ENCODE measurements at places on chromosomes 1 and 21.

DNA sequence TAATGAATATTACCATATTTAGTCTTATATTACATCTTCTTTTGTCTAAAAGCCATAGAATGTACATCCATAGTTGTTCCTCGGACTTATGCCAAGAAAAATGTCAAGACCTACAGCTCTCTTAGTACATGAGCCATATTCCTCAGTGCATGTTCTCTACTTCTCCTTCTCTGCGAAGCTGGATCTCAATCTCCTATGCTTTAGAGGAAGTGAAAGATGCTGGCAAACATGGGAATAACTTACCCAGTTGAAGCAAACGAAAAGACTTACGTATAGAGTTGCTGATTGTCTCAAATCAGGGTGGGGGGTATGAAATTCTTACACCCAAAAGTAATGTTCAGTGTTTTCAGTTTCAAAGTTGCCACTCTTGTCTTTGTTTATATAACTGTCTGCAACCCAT lies 32.7 kb downstream of the OR13G1 start:
- DNase-seq = no peak

- DNase-seq = no peak
Measured at GRCh38 chr1:59511476-59512465, 214.9 kb downstream of the FGGY start.

DNA sequence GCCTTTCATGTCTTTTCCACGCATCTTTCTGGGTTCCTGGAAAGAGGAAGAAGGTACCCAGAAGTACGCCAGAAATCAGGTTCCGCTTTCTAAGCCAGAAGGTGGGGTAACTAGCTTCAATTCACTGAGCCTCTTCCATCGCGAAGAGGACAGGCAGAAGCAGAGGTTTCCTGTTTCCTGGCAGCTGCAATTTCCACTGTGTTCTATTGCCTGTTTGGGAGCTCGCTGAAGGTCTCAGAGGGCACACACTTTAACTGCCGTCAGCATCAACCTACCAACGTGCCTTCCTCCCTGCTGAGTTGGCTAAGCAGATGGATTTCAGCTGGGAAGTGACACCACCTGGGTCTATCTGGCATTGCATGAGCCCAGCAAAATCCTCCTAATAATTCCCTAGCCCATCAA lies 10.0 kb downstream of the NCF2 start:
- no peak for DNase-seq

DNA sequence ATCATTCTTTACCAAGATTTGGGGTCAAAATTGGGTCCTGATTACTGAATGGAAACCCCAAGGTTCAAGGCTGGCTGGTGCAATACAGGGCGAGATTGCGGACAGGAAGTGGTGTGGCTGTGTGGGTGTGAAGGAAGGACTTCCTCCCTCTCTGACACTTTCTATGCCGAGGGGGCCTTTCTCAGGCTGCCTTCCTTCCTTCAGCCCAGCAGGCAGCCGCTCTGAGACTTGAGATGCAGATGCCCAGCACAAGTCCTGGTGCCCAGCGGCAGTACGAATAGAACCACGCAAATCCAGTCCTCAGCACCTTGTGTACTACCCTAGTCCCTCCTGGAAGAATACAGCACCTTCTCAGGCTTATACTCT lies 16.3 kb downstream of the BATF3 start:
- DNase-seq = no peak

DNA sequence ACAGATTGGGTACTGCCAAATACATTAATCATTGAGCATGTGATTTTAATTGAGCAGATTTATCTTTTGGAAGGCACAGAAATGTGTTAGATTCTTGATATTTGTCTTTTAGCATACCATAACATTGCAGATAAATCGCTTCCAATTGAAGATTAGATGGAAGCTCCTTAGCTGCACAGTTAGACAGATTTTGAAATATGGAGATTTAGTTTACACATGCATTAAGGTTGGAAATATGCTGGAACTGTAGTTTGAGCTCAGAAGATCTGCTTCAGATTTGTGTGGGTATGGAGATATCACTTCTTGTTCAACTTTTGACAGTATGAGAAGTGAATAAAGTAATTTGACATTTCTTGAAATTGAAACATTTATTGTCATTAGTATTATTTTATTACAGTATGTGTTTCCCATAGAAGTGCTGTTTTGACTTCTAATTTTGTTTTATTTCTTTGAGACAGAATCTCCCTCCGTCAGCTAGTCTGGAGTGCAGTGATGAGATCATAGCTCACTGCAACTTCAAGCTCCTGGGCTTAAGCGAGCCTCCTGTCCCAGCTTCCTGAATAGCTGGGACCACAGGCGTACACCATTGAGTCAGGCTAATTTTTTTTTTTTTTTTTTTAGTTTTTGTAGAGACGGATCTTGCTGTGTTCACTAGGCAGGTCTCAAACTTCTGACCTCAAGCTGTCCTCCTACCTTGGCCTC lies 29.1 kb downstream of the THRAP3 start:
- DNase-seq = no peak

- no peak for DNase-seq
Measured at GRCh38 chr1:74388855-74389254, 123.6 kb downstream of the LRRC53 start.

DNA sequence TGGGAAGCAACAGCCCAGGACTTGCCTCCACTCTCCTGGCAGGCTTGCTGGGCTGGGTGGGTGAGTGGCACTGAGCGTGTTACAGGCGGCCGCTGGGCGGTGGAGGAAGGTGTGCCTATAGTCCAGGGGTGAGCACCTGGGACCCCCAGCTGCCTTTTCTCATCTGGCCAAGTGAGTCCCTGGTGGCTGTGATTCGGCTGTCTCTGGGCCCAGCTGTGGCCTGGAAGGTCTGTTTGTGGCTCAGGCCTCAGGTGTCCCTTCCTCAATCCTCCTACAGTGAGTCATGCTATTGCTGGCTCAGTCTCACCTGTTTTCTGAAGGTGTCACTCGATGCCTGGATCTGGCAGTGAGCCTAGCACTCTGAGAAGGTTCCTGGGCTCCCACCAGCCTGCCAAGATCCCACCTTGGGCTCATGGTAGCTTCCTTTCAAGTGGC lies 564.2 kb downstream of the PTPRU start:
- DNase-seq = no peak

- peak; percentile 61 for DNase-seq
Measured at GRCh38 chr1:29410476-29410875, 174.2 kb downstream of the PTPRU start.

DNA sequence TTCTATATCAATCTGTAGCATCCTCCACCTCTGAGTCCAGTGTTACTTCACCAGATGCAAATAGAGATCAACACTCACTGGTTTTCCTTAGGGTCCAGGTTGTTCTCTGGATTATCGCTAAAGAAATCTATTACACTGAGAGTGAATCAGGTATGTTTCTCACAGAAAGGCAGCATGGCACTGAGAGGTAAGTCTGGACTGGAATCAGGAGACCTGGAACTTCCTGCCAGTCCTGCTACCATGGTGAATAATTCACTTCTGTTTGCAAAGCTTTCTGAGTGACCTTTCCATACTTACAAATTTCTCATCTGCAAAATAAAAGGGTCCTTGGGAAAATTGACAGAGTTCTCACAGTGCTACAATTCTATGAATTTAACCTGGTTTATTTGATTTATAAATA lies 1583.3 kb downstream of the MRPL39 start:
- peak; percentile 61 for DNase-seq

GRCh38 chr21:38082936-38083485 lies 166.8 kb upstream of the KCNJ6 start:
- DNase-seq = no peak

GRCh38 chr1:2184531-2184930 lies 10.0 kb downstream of the FAAP20 start:
- DNase-seq = no peak

- DNase-seq = no peak
Measured at GRCh38 chr1:212951126-212951946, 995 bp downstream of the VASH2 start.

DNA sequence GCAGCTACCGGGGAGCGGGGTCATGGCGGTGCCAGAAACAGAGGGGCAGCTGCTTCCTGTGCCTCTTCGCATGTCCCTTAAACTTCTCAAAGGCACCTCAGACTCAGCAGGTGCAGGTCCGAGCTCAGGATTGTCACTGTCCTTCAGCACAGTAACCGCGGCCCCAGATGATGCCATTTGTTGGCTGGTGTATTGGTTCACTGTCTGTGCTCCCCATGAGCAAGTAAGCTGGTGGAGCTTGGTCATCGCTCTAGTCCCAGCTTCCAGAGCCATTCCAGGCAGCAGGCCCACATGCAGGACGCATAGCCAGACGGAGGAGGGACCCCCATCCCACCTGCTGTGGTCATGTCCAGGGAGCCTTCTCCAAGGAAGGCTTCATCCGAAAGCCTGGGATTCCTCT lies 154.0 kb upstream of the AJAP1 start:
- no peak for DNase-seq

- peak; percentile 91 for DNase-seq
Measured at GRCh38 chr1:202283379-202283844, 58.3 kb downstream of the UBE2T start.
